Ureter (tissue), 1 donor: ENCODE measurements at places on chromosomes 5 and 9.

DNA sequence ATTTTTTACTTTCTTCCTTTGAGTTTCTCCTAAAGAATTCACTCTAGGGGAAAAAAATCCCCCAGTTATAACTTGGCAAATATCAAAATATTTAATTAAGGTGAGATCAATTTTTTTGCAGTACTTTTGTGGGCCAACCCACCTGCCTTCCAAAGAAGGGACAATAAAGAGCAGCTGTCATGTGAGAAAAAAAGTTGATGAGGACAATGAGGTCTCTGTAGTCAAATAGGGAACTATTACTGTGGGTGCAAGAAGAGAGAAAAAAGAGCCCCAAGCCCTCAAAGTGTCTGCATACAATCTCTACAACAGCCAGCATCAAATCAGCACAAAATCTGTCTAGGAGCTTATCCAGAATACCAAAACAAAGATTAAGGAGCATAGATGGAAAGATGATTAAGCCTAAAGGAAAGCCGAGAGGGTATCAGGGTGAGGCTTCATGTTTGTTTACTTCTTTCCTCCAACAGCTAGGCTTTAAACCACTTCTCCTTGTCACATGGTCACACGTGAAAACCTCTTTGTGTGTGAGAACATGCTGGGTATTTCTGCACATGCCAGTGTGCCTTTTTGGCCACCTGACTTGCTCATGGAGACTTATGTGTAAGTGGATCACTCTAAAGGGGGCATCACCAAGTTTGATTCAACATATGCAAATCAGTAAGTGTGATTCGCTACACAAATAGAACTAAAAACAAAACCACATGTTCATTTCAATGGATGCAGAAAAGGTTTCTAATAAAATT, 19.2 kb upstream of the FYB1 start:
- no peak for DNase-seq

- DNase-seq = no peak
Measured at GRCh38 chr5:16615741-16616535, 859 bp downstream of the RETREG1 start.

GRCh38 chr9:121098567-121099198, 23.9 kb downstream of the CNTRL start:
- DNase-seq = no peak

GRCh38 chr5:20300110-20300509, 312.1 kb upstream of the CDH18 start:
- DNase-seq = no peak

GRCh38 chr5:95032801-95033200, 252.1 kb downstream of the MCTP1 start:
- DNase-seq = no peak

- no peak for DNase-seq
Measured at GRCh38 chr5:124079062-124079461, 567.1 kb downstream of the CSNK1G3 start.

DNA sequence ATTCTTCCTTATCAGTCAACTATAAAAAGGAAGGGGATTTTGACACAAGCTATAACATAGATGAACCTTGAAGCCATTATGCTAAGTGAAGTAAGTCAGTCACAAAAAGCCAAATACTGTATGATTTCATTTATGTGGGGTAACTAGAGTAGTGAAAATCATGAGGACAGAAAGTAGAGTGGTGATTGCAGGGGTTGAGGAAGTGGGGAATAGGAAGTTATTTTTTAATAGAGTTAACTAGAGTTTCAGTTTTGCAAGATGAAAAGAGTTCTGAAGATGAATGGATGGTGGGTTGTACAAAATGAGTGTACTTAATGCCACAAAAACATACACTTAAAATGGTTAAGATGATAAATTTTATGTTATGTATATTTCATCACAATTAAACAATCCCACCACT, 65.4 kb upstream of the FAM174A start:
- DNase-seq = no peak

GRCh38 chr9:121303456-121304451, 35.8 kb downstream of the GSN start:
- DNase-seq = no peak

DNA sequence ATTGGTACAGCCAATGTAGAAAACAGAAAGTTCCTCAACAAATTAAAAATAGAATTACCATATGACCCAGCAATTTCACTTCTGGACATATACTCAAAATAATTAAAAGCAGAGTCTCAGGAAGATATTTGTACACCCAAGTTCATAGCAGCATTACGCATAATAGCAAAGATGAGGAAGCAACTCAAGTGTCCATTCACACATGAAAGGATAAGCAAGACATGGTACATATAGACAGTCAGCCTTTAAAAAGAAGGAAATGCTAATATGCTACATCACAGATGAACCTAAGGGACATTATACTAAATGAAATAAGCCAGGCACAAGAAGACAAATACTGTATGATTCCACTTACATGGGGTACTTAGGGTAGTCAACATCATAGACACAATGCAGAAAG, 76.7 kb downstream of the ANXA2R start:
- DNase-seq = no peak

- DNase-seq = no peak
Measured at GRCh38 chr9:92966518-92966800, 19.1 kb downstream of the FGD3 start.

- DNase-seq = no peak
Measured at GRCh38 chr5:152116934-152117333, 192.3 kb upstream of the GLRA1 start.

GRCh38 chr5:67170767-67171166, 25.8 kb downstream of the CD180 start:
- DNase-seq = no peak

DNA sequence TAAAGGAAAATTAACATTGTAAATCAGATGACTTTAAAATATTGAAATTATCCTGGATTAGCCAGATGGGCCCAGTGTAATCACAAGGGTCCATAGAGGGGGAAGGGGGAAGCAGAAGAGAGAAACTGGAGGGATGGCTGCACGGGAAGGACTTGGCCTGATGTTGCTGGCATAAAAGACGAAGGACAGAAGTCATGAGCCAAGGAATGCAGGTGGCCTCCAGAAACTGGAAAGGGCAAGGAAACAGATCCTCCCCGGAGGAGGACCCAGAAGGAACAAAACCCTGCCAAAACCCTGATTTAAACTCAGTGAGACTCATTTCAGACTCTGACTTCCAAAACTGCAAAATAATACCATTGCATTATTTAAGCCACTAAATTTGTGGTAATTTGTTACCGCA, 100.2 kb downstream of the ADAMTS2 start:
- no peak for DNase-seq

DNA sequence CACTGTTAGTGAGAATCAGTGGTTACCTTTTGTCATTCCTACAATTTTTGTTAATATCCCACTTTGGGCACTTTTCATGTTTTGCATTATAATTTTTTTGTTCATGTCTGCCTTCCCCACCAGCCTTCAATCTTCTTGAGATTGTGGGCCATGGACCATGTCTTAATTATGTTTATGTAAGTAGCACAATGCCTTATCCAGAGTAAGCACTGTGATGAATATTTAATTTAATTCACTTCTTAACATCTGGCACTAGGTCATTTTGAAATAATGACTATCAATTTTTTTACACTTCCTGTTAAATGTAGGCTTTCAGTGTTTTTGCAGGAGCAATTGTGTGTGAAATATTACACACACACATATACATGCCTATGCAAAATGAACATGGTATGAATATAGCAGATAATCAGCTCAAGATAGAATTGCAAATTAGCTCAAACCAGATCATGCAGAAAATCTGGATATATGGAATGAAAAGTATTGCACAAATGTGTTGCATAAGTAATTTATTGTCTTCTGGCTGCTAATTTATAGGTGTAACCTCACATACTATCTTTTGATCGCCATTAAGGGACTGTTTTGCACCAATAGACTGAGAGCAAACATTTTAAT, 5.3 kb upstream of the SHOC1 start:
- DNase-seq = no peak

GRCh38 chr5:37668524-37669047, 171.3 kb downstream of the GDNF start:
- DNase-seq = no peak

DNA sequence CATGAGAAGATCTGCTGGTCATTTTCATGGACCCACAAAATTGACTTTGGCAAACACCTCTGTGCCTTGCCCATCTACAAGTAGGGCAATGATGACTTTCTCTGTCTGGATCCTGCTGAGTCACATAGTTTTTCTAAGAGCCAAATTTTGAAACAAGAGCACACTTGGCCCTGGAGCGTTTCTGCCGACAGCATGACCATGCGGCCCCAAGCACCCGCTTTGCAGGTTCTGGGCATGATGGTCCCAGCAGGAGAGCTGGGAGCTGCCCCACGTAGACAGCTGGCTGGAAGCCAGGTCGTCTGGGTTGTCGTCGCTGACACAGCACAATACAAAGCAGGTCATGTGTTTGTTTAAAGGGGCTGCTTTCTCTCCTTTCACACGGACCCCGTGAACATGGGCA, 159.8 kb downstream of the SYK start:
- peak; percentile 56 for DNase-seq

DNA sequence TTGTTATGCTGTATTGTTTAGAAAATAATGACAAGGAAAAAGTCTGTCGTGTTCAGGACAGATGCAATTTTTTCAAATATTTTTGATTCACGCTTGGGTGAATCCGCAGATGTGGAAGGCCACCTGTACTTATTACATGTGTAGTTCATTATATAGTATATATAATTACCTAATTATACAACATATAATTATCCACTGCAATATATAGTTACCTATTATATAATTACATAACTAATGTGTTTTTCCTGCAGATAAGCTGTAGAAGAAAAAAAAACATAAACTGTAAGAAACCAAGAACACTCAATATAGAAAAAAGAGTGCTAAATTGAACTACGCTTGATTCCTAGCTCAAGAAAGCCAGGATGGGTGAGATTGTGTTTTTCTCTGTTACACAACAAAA, 93.6 kb upstream of the RANBP3L start:
- no peak for DNase-seq

DNA sequence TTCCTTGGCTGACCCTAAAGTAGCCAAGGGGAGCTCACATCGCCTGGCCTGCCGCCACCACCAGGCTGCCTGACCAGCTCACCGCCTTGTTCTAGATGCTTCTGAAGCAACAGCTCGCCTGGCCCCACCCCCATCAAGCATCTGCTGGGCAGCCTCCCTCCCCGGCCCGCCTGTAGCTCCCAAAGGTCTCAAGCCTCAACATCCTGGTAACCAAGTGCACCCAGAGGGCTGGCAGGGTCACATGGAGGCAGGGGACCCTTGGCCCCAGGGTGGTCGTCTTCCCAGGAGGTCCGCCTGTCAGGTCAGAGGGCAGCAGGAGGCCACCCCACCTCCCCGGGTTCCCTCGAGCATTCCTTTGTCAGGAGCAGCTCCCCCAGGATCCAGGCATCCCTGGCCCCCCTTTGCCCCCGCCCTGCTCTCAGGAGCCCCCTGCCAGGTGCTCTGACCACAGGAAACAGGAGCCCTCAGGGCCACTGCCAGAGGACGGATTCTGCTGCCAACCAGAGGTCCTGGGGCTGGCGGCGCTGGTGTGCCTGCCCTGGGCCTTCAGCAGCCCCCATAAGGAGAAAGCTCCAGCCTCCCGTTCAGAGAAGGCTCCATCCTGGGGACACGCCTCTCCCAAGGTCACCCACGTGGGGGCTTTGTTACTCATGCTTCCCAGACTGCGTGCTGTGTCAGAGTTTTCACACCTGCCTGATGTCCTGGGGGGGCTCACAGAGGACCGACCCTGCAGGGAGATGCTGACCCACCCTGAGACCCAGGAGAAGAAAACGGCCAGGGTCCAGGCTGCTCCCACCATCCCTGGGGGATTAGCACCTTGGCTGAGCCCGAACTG, 3.5 kb upstream of the LRRC14B start:
- no peak for DNase-seq

DNA sequence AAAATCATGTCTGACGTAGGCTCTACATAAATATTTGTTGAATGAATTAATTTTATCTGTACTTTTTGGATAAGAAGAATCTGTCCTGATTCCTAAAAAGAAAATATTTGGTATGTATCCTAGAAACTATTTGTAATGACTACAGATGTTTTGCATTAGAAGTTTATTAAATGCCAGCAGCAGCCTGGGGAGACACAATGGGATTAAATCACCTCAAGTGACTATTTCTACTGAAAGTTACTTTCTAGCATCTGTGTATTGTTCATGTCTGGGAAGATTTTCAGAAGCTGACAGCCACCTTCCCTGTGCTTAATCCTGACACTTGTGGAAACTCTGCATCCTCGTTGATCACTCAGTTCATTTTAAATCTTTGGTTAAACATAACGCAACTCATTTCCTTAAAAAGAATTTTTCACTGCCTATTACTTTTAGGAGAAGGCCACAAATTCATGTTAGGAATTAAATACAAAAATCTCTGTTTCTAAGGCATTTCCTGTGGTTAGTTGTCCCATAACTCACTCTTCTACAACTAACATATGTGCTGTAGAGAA, 209.3 kb upstream of the PPP1R2B start:
- no peak for DNase-seq

DNA sequence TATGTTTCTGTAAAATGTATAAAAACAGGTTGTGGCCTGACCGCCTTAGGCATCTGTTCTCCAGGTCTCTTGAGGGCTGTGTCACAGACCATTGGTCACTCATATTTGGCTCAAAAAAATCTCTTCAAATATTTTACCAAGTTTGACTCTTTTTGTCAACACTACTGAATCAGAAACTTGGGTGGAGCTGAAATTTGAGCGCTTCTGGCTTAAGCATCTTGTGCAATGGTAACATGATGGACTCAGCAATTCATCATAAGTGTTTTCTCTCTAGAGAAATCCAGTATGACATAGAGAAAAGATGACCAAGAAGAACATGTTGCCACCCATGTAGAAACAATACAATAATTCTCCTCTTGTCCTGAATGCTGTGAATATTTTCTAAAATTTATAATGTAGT, 387.9 kb downstream of the MAT2B start:
- DNase-seq = no peak

GRCh38 chr9:121771418-121771817, 120.0 kb downstream of the DAB2IP start:
- DNase-seq = no peak

DNA sequence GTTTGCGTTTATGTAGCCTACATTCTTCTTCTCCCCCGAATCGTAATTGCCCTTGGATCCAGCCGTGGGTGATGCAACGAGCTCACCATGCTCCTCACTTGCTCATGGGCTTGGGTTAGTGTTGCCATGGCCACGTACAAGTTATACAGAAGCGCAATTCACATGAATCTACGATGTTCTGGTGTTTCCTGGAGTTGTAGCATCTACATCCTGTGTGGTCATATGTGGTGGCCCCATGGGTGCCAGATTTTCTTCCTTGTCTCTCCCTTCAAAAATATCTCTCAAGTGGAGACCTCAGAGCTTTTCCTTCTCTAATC, 115.3 kb downstream of the TLE4 start:
- no peak for DNase-seq

DNA sequence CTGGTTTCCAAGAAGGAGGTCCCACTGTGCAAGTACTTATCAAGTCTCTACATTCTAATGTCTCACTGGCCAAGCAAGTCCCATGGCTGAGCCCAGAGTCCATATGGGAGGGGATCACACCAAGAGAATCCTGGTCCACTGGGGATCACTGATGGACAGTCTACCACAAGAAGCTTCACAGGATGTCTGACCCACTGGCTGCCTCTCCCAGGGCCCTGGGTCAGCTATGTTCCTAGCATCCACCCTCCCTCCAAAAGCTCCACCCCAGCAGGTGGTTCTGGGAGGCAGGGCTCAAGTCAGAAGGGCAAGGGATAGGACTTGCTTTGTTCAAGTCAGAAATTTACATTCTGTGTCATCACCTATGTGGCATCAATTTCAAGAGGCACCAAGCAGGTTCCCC, 508.5 kb downstream of the BNC2 start:
- no peak for DNase-seq

GRCh38 chr9:34591248-34591916, 1.9 kb upstream of the CNTFR start:
- peak; percentile 89 for DNase-seq

- DNase-seq = no peak
Measured at GRCh38 chr9:114850871-114851270, 45.0 kb upstream of the TNFSF15 start.
